ENCODE measurements at places on chromosomes 12 and 14.

DNA sequence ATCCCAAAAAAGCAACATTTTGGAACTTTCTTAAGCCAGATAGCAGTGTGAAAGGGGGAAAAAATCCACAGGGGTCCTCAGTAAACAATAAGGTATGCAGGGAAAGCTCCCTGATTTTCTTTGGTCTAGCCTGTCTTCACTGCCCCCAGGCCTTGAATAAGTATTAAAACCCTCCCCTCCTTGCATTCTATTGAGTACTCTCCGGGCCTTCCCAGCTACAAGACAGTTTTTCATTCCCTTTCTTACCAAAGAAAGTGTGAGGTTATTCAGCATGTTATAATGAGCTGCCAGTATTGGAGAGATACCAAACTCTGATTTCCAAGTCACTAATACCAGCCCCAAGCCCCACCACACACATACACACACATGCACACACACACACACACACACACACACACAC, 59.8 kb upstream of the KIF21A start:
- DNase-seq: no peak

DNA sequence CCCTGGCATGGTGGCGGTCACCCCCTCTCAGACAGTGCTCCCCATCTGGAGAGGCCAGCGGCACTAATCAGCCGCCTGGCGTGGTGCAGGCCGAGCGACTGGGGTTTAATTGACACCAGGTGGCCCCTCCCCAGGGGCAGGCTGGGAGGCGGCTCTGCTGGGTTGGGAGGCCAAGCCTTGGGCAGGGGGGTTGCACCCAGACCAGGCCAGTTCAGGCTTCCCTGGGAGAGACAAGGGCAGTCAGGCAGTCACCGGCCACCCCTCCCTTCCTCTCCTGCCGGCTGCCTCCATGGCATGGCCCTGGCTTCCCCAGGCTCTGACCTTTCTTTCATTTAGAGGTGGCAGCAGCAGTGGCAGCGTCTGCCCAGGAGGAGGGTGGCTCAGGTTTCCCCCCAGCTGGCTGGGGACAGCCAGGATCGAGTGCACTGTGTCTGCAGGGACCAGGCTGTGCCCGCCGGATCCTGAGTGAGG, 78.1 kb upstream of the NOS1 start:
- DNase-seq: no peak

DNA sequence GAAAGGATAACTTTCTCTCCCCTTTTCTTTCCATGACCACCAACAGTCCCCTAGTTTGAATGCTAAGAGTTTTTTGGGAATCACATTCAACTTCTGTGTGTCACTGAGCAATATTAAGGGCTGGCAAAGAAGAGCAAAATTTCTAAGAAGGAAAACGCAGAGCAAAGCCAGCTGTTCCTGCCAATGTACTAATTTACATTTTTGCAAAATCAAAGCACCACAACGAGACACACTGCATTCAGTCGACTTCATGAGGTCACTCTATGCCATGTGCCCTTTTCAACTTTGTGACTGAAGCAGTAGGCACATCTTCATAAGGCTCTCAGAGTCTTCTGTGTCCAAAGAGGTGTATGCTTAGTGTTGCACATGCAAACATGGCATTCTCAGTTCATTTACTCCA, 66.4 kb downstream of the PTPRR start:
- no peak for DNase-seq

- DNase-seq: no peak
These were observed 110.0 kb upstream of the CPM start for GRCh38 chr12:69042970-69043369.

- no peak for DNase-seq
These were observed 24.0 kb downstream of the LRIG3 start for GRCh38 chr12:58896278-58896677.

DNA sequence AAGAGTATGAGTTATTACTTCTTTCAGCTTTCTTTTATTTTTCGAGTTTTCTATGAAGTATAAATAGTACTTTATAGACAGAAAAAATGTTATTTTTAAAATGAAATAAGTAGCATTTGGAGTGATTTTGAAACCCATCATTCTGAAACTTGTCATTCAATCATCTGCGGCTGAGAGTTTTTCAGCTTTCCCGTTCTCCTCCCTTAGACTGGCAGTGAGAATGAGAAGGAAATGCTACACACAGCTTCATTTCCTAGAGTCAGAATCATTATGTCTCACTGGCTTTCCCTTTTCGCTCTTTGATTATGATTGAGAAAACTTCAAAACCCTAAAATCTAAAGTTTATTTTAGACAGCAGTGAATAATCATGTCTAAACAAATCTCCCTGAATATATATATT, 33.7 kb upstream of the GNPNAT1 start:
- DNase-seq: no peak

DNA sequence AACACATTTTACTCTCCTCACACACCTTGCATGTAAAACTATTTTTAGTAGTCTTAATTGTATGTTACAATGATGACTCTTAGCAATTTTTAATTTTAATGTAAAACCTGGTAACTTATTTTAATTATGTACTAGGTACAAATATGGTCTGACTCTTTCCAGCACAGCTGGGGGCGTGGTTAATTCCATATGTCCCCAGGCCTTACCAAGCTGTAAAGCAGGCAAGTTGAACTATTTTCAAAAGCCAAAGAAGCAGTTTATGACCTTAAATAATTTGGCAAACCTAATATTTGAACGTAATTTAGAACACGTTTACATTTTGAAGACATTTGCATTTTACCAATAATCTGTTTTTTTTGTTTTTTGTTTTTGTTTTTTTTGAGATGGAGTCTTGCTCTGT, 9.3 kb upstream of the ACOT6 start:
- DNase-seq: no peak

- no peak for DNase-seq
These were observed 2.6 kb upstream of the FBRSL1 start for GRCh38 chr12:132487311-132487741.

- no peak for DNase-seq
These were observed 24.3 kb downstream of the VCPKMT start for GRCh38 chr14:50092006-50092555.

GRCh38 chr12:68119724-68120211, 39.8 kb downstream of the IFNG start:
- DNase-seq: no peak

- DNase-seq: no peak
These were observed 83.5 kb upstream of the NCOR2 start for GRCh38 chr12:124650912-124651311.

DNA sequence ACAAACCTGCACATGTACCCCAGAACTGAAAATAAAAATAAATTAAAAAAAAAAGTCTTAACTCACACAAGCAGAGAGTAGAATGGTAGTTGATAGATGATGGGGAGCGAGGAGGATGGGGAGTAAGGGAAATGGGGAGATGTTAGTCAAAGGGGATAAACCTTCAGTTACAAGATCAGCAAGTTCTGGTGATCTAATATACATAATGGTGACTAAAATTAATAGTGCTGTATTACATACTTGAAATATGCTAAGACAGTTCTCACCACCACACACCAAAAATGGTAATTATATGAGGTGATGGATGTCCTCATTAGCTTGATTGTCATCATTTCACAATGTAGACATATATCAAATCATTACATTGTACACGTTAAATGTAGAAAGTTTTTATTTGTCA, 3.2 kb upstream of the C12orf42 start:
- DNase-seq: no peak

- DNase-seq: no peak
These were observed 62.7 kb downstream of the GALNT4 start for GRCh38 chr12:89461649-89462612.

DNA sequence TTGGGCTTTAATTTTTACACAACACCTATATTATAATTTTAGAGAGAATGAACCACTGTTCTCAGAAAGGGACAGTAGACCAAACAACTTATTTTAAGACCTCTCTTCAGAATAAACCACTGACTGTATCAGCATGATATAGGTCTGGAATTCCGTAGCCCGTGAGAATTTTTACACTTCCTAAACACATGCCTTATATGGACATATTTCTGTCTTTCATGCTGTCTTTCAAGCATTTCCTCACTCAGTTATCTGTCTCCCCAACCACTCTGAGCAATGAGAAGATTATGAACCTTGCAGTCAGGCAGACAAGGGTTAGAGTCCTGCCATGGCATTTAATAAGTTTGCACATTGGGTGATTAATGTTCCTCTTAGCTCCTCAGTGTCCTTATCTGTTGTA, 17.4 kb upstream of the NEUROD4 start:
- DNase-seq: no peak

DNA sequence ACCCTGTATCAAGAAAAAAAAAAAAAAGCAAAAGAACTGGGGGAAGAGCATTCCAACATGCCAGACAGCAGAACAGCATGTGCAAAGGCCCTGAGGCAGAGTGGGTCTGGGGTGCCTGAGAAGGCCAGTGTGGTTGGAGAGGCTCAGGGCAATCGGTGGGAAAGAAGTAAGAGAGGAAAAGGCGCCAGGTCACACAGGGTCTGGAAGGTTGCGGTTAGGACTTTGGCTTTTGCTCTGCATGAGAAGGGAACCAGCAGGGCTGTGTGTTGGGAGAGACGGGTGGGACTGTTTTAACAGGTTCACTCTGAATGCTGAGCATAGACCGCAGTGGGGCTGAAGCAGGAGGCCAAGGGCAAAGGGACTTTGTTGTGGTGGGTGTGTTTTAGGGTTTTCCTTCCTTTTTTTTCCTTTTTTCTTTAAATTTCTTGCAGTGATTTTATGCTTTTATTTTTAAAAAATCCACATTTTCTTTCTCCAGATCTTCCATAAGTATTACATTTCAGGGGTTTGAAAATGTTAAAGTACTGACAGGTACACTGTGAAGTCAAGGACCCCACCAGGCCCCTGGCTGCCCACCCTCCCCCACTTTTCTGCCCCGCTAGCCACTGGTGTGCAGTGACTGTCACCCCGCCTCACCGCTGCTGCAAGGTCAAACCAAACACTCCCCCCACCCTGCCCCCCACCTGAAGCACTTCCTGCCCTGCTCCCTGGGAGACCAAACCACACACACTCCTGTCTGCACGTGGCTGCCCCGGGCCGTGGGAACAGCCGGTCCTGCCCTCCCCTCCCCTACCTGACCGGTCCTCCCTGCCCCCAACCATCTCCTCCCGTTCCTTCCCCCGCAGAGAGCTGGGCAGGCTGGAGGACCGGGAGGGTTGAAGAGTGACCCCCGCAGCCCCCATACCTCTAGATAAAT, 30.0 kb downstream of the DTX1 start:
- DNase-seq: no peak

- no peak for DNase-seq
These were observed 42.5 kb downstream of the GIT2 start for GRCh38 chr12:109953656-109954055.

GRCh38 chr12:70982991-70983390, 62.5 kb upstream of the PTPRR start:
- DNase-seq: no peak

GRCh38 chr12:93698307-93699092, 21.3 kb downstream of the CRADD start:
- DNase-seq: no peak

GRCh38 chr14:26663506-26663905, 65.7 kb upstream of the NOVA1 start:
- no peak for DNase-seq
